Central memory CD4-positive, alpha-beta T cell (primary cell): ENCODE measurements at places on chromosomes 5 and 9.

DNA sequence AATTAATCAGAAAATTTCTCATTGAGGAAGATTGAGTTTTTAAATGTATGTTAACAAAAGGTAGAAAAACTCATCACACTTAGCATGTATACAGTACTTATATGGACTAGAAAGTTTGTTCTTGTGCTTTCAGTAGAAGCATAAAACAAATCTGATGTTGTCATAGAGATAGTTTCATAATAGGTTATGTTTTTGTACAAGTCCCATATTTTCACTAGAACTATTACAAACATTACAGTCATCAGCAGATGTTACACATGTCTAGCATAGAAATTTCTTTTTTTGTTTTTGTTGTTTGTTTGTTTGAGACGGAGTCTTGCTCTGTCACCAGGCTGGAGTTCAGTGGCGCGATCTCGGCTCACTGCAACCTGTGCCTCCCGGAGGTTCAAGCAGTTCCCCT, 131.4 kb downstream of the COMMD10 start:
- no peak for DNase-seq

DNA sequence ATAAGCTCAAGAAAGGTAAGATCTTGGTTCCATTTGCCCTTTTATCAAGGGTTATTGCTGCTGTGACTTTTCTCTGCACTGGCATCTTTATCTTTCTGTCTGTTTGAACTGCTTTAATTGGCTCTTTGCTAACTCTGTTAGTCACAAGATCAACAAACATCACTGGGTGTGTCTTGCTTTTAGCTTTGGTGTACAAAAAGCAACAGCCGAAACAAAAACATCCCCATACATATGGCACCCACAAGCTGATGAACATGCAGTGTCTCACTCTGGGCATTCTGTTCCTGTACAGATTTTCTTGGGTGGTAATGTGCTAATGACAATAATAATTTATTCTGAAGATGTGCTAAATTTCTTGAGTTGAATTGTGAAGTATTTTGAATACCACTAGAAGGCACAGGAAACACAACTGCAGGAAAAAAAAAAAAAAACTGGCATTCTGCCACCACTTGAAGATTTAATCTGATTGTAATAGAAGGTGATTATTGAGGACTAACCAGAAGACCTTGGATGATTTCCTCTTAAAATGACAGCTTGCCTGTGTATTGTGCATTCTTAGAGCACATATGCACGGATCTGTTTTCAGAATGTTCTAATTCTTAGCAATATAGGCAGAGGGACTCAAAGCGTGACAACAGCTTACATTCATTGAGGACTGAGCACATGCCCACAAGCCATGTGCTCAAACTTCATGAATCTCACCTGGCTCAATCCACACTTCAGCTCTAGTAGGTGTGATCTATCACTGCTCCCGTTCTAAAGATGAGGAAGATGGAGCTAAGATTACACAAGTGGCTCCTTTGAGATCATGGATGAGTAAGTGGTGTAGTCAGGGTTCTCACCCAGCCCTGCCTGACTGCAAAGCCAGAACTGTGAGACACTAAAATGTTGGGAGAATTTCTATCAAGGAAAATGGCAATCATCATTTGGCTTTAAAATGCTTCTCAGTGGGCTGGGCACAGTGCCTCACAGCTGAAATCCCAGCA, 96.4 kb downstream of the EBF1 start:
- peak; percentile 52 for DNase-seq

GRCh38 chr9:7150153-7150890, 392.5 kb downstream of the KDM4C start:
- DNase-seq, result peak; percentile 32

DNA sequence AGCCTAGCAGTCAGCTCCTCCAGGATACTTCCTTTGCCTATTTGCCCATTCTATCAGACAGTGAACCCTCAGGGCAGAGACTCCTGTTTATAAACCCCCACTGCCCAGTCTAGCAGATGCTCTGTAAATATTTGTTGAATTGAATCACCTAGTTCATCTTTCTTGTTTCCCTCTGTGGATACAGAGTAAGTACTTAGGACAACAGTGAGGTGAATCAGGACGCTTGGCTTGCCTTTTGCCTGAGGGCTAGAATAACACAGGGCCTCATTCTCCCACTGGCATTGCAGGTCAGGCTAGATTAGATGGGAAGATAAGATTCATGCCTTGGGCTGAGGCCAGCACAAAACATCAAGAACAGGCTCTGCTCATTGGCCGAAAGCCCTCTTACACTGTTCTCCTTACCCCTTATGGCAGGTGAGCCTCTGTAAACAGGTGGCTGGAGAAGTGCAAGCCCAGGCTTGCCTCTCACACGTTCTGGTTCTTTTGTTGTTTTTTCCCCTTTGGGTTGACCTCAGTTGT, 22.2 kb downstream of the TNFSF8 start:
- DNase-seq, result no peak

GRCh38 chr9:106066940-106067524, 372.7 kb downstream of the TMEM38B start:
- DNase-seq, result no peak

DNA sequence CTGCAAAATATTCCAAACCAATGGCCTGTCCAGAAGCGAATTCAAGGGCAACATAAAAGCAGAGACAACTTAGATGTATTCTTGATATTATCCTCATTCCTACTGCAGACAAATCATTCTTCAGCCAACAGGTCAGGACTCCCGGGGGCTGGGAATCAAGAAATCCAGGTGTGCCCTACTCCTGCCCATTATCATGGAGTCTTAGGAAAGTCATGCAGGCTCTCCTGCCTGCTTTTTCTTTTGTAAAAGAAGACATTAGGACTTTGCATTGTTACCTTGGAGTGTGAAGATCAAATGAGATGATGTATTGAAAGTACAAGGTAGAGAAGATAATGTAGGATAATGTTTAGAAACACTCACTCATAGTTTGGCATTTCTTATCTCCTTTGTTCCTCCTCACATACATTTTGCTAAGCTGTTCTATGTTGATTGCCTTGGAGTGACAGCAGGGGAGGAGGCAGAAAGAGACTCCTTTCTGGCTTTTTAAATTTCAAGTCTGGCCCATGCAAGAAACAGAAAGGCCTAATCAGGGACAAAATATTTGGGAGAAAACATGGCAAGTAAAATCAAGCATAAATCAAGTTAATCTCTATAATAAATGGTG, 113.8 kb downstream of the SV2C start:
- DNase-seq, result no peak

GRCh38 chr9:127011772-127012171, 97.2 kb downstream of the RALGPS1 start:
- no peak for DNase-seq
